ENCODE measurements at places on chromosomes 2 and 18. TPM values are rescaled to one million over a fixed set of nuclear protein-coding genes. Genes with fewer than 3 reads are reported as not detected.

- DNase-seq = no peak
Measured at GRCh38 chr2:235553291-235553690, 59.4 kb downstream of the AGAP1 start.

GRCh38 chr2:45315861-45316260 lies 295.2 kb downstream of the SRBD1 start:
- no peak for DNase-seq

GRCh38 chr18:45521777-45522176 lies 93.5 kb upstream of the SLC14A2 start:
- DNase-seq = no peak

DNA sequence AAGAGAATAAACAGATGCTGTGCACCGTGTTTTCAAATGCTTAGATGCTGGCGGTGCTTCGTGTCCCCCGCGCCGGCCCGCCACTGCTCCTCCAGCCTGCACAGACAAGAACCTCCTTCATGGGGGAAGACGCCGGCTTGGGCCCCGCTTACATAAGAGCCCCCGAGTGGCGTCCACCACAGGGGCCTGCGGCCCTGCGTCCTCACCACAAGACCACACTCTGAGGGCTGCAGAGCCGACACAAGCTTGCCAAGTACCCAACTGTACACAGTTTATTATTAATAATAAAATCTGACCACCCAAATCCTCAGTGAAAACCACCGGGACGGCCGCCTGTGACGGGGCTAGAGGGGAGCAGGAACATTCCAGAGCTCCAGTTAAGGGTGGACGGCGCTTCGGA lies 232.2 kb downstream of the HDAC4 start:
- DNase-seq = no peak

DNA sequence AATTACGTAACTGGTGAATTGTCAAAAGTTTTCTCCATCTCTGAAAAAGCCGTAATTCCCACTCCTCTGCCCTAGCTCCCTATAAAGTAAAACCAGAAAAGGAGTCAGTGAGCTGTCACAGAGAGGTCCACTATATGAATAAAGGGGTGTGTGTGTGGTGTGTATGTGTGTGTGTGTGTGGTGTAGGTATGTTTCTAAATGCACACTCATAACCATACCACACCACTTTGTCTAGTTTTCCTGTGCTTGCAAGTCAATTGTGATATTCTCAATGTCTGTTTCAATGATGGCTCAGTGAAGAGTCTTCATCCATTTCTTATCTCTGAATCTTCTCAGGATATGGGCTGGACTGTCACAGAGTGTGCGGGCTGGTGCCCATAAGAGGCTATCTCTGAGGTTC lies 54.8 kb upstream of the CCDC68 start:
- DNase-seq = no peak

Gene TTR
- total RNA-seq = not detected

- no peak for DNase-seq
Measured at GRCh38 chr18:61785588-61785987, 107.2 kb downstream of the RNF152 start.

Gene RESP18
- total RNA-seq = not detected

DNA sequence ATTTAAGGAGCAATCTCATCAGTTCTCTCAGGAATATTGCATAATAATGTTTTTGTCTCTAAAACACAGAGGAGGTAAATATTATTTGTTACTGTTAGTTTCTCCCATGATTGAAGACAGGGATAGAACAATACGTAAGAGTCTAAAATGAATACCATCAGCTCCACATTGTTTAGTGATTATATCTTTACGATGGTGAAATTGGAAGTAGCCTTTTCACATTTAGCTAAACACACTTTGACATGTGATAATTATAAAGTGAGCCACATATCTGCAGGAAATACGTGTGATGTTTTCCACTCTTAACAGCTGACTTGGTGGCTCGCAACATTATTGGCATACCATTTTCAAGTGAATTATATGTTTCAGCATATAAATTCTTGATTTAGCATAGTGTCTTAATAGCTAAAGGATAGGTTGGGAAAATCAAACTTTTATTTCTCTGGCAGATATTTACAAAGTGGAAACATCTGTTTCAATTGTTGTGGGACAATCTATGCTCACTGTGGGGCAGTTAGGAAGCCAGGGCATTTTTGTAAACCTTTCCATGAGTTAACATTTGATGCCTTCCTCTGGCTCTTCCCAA lies 208.1 kb upstream of the RASGRP3 start:
- no peak for DNase-seq

DNA sequence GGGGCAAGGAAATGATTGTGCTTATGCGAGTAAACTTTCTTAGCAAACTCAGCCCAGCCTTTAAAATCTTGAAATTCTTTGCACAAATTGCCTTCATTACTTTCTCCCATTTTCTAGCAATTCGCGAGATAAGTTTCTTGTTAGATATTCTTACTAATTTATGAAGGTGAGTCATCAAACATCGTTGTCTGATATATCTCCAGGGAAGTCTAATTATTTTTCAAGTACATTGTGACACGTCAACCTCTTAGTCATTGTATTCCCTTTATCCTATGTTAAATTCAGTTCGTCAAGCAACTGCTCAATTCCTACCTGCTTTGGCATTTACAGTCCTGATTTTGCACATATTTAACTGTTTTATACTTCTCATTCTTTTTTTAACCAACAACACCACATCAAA lies 854.5 kb upstream of the CRIM1 start:
- no peak for DNase-seq

- DNase-seq = peak; percentile 43
Measured at GRCh38 chr18:69845593-69846506, 101.8 kb downstream of the CD226 start.

GRCh38 chr2:27057184-27057583 lies 5.7 kb downstream of the AGBL5 start:
- no peak for DNase-seq

DNA sequence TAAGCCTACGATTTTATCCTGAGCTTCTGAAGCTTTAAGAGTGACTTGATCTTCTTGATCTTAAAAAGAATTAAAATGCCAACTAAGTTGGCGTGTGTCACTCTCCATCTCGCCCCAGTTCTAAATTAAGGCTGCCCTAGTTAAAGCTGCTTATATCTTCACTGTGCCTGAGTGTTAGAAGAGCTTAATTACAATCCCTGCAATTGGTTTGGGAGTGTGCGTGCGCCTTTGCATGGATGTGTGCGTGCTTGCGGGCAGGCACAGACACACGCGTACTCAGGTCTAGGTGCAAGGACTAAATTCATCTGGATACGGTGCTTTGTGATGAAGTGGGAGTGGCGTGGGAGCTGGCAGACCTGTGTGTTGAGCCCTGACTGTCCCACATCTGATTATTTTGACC lies 201.5 kb downstream of the FAM210A start:
- no peak for DNase-seq

Gene RGPD3
- 0.28 TPM for total RNA-seq

Gene WNT10A
- not detected for total RNA-seq

DNA sequence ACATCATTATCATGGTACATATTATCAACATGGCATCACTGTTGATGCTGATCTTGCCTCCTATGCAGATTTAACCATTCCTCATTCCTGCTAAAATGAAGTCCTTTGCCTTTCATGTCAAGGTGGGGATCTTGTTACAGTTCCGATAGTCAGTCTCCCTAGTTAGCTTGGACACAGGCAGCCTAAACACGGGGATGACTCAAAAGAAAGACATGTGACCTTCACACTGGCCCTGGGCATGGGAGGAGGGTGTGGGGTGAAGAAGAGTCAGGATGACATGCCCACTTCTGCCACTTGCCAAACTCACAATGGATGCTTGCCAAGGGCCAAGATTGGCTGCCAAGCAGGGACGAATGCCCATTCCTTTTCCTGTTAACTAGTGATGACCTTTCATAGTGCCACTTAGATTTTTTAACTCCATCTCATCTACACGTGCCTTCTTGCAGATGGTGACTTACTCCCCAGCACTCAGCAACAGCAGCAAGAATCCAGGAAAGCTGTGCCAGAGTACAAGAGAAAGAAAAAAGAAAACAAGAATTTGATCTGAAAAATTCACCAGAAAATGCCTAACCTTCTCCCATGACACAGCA lies 13.9 kb upstream of the SLC1A4 start:
- peak; percentile 13 for DNase-seq

DNA sequence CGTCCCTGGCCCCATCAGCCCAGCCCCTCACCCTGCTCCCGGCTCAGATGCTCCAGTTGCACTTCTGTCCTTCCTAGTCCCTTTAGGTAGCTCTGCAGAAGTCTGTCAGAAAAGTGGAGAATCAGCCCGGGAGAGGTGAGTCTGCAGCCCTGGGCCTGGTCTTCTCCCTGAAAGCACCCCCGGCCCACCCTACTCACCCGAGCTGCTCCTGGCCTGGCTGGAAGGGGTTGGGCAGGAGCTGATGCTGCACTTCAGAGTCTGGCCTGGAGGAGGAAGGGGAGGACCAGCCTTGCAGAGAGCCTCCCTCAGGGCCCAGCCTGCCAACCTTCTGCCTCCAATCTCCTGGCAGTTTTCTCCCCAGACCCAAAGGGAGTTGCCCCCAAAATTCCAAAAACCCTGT lies 15.8 kb downstream of the KHK start:
- no peak for DNase-seq

- no peak for DNase-seq
Measured at GRCh38 chr2:179449010-179449409, 184.4 kb upstream of the SESTD1 start.

Gene SLC40A1
- not detected for total RNA-seq

DNA sequence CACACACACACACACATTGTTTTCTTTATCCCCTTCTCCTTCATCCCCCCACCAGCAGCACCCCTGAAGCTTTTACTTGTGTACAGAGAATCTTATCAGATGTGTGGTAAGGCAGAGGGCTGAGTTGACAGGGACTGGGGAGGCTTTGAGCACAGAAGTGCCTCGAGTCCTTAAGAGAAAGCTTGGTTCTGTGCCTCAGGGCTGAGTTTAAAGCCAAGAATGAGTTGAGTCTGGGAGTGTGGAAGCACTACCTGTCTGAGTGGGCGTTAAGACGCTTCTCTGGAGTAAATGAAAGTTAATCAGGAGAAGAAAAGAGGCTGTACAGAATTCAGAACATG lies 2.7 kb downstream of the ID2 start:
- peak; percentile 21 for DNase-seq

- DNase-seq = no peak
Measured at GRCh38 chr2:191889931-191890330, 43.0 kb upstream of the CAVIN2 start.

DNA sequence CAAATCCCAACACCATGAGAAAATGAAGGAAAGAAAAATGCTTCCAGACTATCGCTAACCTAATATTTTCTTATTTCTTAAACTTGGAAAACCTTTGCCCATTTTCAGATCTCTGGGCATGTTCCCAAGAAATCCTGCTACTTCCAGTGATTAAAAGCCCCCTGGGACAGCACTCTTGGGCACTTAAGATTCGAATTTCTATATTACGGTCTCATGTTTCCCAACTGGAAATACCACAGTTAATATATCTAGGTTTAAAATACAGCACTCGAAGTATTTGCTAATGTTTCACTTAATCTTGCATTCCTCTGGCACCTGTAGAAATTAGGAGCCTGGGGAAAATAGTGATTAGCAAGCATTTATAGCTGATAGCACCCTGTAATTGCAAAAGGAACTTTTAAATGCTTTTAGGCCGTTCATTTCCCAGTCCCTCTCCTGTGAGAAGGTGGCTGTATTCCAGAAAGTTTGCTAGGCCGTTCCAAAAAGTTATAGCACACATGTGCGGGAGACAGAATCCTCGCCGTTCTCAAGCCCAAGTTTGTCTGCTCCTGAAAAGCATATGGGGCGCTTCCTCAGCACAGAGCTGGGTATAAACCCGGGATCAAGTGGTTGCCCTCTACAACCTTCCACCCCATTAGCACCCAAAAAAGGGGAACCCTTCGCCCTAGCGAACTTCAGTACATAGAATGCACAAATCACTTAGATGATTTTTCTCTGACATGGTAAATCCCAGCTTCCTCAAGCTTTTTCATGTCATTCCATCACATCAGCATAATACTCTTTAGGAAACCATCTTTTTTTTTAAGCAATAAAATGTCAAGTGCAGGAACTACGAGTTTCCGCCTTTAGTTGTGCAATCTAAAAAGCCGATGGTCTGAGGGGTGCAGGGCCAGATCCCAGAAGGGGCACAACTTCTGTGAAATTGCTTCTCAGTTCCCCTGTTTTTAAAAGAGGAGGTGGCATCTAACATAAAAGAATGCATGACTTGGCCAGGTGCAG lies 60.6 kb downstream of the DIPK1C start:
- DNase-seq = no peak

- DNase-seq = no peak
Measured at GRCh38 chr2:9760902-9761228, 82.4 kb upstream of the TAF1B start.

Gene NOSTRIN
- total RNA-seq = not detected

- DNase-seq = no peak
Measured at GRCh38 chr2:197158591-197159550, 151.7 kb downstream of the ANKRD44 start.

Gene EPHA4
- 7.2 TPM for total RNA-seq

- no peak for DNase-seq
Measured at GRCh38 chr18:60981682-60982328, 351.4 kb upstream of the CDH20 start.

Gene NPHP1
- 1.2 TPM for total RNA-seq

DNA sequence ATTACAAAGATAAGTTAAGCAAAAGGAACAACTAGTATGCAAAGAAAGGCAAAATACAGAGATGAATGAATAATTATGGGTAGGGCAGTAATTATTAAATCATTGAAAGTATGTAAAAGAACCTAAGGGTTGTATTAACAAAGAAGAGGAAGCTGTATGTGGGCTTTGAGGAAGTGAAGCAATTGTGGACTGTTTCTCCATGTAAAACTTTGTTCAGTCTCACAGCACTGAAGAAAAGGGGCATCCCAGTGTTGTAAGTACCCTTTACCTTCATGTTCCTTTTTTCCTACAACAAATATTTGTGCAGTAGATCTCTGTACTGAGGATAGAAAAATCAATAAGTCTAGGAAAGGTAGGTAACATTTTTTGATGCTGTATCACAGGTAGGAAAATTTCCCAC lies 388.7 kb upstream of the NRP2 start:
- DNase-seq = no peak

DNA sequence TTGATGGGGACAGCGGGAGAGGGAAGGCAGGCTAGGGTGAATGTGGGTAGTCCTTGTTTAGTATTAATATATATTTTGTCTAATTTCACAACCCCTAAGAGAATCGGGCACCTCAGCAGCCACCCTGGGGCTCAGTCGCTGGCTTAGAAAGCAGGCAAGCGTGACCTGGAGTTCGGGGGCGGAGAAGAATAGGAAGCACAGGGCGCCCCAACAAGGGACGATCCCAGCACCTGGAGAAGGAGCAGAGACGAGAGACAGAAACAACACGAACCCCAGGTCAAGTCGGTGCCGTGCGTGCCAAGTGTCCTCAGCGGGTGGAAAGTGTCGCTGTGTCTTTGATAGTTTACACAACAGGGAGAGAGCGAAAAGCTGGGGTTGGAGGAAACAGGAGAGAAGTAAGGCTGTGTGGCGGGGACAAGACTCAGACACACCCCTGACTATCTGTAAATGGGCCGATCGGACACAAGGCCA lies 95.4 kb downstream of the NFATC1 start:
- no peak for DNase-seq

DNA sequence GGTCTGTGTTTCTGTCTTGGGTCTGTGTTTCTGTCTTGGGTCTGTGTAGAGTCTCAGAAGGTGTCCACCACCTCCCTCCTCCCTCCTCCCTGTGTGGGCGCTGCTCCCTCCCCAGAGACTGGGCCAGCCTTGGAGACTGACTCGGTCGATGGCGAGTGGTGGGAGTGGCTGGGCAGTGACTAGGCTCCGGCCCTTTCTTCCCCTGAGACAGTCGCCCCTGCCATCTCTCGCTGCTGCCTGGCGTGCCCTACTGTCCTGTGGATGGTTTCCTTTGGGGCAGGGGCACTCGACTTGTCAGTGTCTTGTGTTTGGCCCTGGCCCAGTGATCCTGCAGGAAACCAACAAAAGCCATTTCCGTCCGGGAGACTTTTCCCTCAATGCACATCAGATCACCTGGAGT lies 215.8 kb downstream of the NDUFA10 start:
- DNase-seq = no peak

Gene RAB6D
- total RNA-seq = not detected

All from GM23338 (cell line).